ENCODE measurements at places on chromosomes 16 and 17. TPM values are rescaled to one million over a fixed set of nuclear protein-coding genes. Genes with fewer than 3 reads are reported as not detected.

GRCh38 chr17:77366558-77367245 is 225.9 kb downstream of the SEC14L1 start:
- H3K4me1 ChIP-seq: peaks cover 15% of the 10 kb centered on the region
- DNase-seq: peak; percentile 74
- H3K4me3 ChIP-seq: no peak overlapping the region
- no peaks in the 10 kb centered on the region for H3K27me3 ChIP-seq
- no peak overlapping the region for H3K27ac ChIP-seq

DNA sequence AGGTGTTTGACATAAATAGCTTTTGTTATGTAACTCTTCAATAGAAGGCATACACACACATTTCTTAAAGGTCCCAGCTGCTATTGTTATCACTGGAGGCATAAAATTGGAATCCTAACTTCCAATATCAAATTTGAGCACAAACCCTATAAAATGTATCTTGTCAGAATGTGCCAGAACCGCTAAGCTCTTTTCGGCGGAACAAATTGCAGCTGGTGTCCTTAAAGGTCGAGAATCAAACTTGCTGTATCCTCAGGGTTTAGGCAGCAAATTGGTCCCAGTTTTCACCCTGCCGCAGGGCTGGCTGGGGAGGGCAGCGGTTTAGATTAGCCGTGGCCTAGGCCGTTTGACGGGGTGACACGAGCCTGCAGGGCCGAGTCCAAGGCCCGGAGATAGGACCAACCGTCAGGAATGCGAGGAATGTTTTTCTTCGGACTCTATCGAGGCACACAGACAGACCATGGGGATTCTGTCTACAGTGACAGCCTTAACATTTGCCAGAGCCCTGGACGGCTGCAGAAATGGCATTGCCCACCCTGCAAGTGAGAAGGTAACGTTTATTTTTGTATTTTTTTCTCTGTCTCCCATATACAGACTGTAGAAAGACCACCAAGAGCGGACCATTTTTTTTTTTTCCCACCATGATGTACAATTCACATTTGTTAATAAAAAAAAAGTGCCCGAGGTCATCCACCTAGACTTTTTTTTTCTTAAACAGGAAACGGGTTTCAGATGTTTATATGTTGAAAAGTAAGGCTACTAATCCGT is 297.1 kb downstream of the IRF8 start:
- H3K4me3 ChIP-seq: no peak overlapping the region
- no peaks in the 10 kb centered on the region for H3K36me3 ChIP-seq
- peaks cover 56% of the 10 kb centered on the region for H3K4me1 ChIP-seq
- peak; percentile 95 for DNase-seq

GRCh38 chr16:74623839-74624235 is 16.9 kb upstream of the GLG1 start:
- H3K36me3 ChIP-seq: peaks cover 30% of the 10 kb centered on the region
- no peak for DNase-seq
- H3K27ac ChIP-seq: no peak overlapping the region
- H3K4me3 ChIP-seq: no peak overlapping the region

DNA sequence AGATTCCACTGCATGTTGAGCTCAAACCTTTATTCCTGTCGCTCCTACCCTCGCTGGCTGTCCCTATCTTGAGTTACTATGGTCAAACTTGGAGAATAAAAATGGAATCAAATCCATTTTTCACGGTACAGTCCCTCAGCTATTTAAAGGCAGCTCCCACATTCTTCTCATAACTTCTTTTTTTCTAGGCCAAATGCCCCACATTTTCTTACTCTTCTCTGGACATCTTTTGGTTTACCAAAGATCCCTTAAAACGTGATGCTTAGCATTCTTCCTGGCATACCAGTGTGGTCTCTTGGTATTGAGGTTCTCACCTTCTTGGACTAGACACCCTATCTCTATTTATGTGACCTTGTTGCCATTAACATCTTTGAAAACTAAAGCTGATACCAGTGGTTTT is 48.3 kb upstream of the MAF start:
- H3K36me3 ChIP-seq: no peaks in the 10 kb centered on the region
- peaks cover 3% of the 10 kb centered on the region for H3K4me1 ChIP-seq
- H3K4me3 ChIP-seq: no peak overlapping the region
- DNase-seq: no peak

GRCh38 chr17:3475251-3475685 is 529 bp upstream of the ASPA start:
- no peak overlapping the region for H3K27ac ChIP-seq
- no peaks in the 10 kb centered on the region for H3K4me1 ChIP-seq
- DNase-seq: no peak
- no peaks in the 10 kb centered on the region for H3K27me3 ChIP-seq
- H3K4me3 ChIP-seq: no peak overlapping the region

GRCh38 chr17:52106638-52107261 is 51.8 kb downstream of the CA10 start:
- no peaks in the 10 kb centered on the region for H3K4me1 ChIP-seq
- H3K36me3 ChIP-seq: no peaks in the 10 kb centered on the region
- H3K4me3 ChIP-seq: no peak overlapping the region
- H3K27ac ChIP-seq: no peak overlapping the region
- no peaks in the 10 kb centered on the region for H3K27me3 ChIP-seq
- peak; percentile 72 for DNase-seq

DNA sequence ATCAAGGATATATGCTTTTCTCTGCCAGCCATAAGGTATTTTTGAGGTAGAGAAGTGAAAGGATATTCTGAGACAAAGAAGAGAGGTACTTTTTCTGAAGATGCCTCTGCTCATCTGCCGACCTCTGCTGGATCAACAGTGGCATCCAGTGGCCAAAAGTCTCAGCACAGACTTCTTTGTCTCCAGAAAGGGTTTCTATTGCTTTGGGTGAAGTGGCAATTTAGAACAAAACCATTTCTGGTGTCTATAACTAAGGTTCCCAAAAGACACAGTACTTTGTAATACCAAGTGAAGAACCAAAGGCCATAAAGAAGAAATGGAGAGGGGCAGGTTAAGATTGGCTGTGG is 155.2 kb upstream of the C17orf78 start:
- H3K4me1 ChIP-seq: no peaks in the 10 kb centered on the region
- no peak overlapping the region for H3K4me3 ChIP-seq
- no peak overlapping the region for H3K27ac ChIP-seq

DNA sequence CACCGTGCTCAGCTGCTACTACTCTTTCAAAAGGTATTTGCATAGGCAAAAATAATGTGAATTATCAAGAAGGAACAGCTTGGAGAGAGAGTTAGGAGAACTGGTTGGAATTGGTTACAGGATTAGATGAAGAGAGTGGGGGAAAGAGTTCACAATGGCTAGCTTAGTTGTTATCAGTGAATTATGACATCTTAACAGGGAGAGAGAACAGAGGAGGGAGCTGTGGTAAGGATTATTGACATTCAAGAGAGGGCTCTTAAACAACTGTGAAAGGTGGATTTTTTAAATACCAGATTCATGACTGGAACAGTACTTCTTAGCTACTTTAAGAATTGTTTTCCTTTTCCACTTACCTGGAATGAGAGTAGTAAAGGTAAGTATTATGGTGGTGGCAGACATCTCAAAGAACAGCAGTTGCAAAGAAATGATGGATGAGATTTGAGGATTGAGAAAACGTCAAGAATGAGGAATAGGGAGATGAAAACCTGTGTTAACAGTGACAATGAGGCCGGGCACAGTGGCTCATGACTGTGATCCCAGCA is 43.9 kb upstream of the SLC5A11 start:
- no peak overlapping the region for H3K4me3 ChIP-seq
- DNase-seq: peak; percentile 49
- peak overlapping the region; percentile 77 for H3K27ac ChIP-seq
- peaks cover 88% of the 10 kb centered on the region for H3K36me3 ChIP-seq
- H3K4me1 ChIP-seq: peaks cover 9% of the 10 kb centered on the region

- H3K27me3 ChIP-seq: no peaks in the 10 kb centered on the region
- H3K36me3 ChIP-seq: peaks cover 12% of the 10 kb centered on the region
- peaks cover 11% of the 10 kb centered on the region for H3K4me1 ChIP-seq
- DNase-seq: no peak
- peak overlapping the region; percentile 36 for H3K27ac ChIP-seq
Measured at GRCh38 chr16:83814659-83814985, 6.8 kb downstream of the HSBP1 start.

GRCh38 chr16:85285681-85286065 is 173.4 kb upstream of the CIBAR2 start:
- H3K4me3 ChIP-seq: no peak overlapping the region
- H3K4me1 ChIP-seq: peaks cover 13% of the 10 kb centered on the region
- H3K36me3 ChIP-seq: no peaks in the 10 kb centered on the region
- H3K27me3 ChIP-seq: no peaks in the 10 kb centered on the region
- H3K27ac ChIP-seq: no peak overlapping the region

DNA sequence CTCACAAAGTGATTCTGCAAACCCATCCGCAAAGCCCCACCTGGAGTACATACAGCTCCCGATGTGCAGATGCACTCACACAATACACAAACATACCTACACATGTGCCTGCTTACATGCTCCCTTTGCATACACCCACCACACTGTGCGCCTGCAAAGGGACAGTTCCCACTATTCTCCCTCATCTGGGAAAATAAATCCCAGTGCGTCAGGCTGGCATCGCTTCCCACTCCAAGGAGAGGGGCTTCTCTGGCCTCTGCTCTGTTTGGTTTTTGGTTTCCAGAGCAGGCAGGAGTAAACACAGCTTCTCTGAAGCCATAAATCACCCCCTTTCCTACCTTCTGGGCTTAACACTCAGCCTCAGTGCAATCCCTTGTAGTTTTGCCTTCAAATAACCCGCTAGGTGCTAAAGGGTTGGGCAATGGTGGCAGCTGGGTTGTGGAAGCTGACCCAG is 14.7 kb downstream of the HOXB4 start:
- H3K27ac ChIP-seq: no peak overlapping the region
- no peak for DNase-seq
- no peak overlapping the region for H3K4me3 ChIP-seq
- H3K36me3 ChIP-seq: no peaks in the 10 kb centered on the region
- H3K27me3 ChIP-seq: peaks cover 100% of the 10 kb centered on the region

DNA sequence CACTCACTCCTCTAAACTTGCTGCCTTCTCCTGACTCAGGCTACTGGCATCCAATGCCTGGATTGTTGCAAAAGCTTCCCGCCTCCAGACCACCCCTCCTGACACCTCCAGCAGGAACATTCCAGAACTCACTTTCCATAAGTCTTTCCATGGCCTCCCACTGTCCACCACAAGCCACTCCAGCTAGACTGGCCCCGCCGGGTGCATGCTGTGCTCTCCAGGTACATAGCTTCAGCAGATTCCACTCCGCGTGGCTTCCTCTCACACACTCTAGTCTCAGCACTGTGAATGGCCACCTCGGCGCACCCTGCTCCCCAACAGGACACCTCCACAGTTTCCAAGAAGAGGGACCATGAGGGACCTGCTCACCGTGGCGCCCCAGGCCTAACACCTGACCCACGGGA is 25.9 kb upstream of the FAAP100 start:
- H3K36me3 ChIP-seq: peaks cover 11% of the 10 kb centered on the region
- DNase-seq: no peak
- no peak overlapping the region for H3K4me3 ChIP-seq
- H3K27ac ChIP-seq: peak overlapping the region; percentile 76
- no peaks in the 10 kb centered on the region for H3K27me3 ChIP-seq
- H3K4me1 ChIP-seq: peaks cover 26% of the 10 kb centered on the region

- H3K27me3 ChIP-seq: no peaks in the 10 kb centered on the region
- no peaks in the 10 kb centered on the region for H3K4me1 ChIP-seq
- peak; percentile 85 for DNase-seq
- peak overlapping the region; percentile 85 for H3K27ac ChIP-seq
Measured at GRCh38 chr16:28974007-28974436, 556 bp upstream of the SPNS1 start.

- H3K27me3 ChIP-seq: no peaks in the 10 kb centered on the region
- no peak overlapping the region for H3K27ac ChIP-seq
- no peak for DNase-seq
- no peak overlapping the region for H3K4me3 ChIP-seq
- H3K4me1 ChIP-seq: peaks cover 8% of the 10 kb centered on the region
Measured at GRCh38 chr17:81687770-81688541, 4.1 kb downstream of the HGS start.

- H3K27me3 ChIP-seq: no peaks in the 10 kb centered on the region
- H3K4me1 ChIP-seq: peaks cover 5% of the 10 kb centered on the region
- H3K27ac ChIP-seq: no peak overlapping the region
- H3K4me3 ChIP-seq: no peak overlapping the region
- no peaks in the 10 kb centered on the region for H3K36me3 ChIP-seq
Measured at GRCh38 chr17:51617986-51618385, 357.6 kb downstream of the UTP18 start.

DNA sequence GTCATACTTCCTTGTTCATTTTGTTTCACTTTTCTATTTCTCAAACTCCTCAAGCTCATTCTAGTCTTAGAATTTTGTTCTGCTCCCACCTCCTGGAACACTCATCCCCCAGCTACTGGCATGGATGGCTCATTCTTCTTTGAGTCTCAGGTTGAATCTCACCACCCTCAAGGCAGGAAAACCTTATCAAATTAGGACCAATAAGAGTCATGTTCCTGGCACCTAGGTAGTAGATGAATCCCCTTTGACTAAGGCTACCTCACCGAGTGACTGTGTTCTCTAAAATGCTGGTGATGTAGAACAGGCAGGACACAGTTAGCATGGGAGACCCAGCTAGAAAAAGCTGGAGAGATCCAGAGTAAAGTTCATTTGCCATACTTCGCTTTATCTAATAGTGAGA is 1050.8 kb upstream of the EEF2KMT start:
- H3K4me3 ChIP-seq: no peak overlapping the region
- no peaks in the 10 kb centered on the region for H3K36me3 ChIP-seq
- no peak for DNase-seq
- H3K27me3 ChIP-seq: no peaks in the 10 kb centered on the region
- H3K27ac ChIP-seq: no peak overlapping the region

GRCh38 chr17:10041287-10041612 is 136.2 kb upstream of the RCVRN start:
- DNase-seq: no peak
- H3K4me3 ChIP-seq: no peak overlapping the region
- H3K27ac ChIP-seq: no peak overlapping the region
- no peaks in the 10 kb centered on the region for H3K4me1 ChIP-seq
- no peaks in the 10 kb centered on the region for H3K27me3 ChIP-seq

GRCh38 chr16:13936596-13937081 is 16.7 kb downstream of the ERCC4 start:
- H3K27me3 ChIP-seq: no peaks in the 10 kb centered on the region
- peaks cover 46% of the 10 kb centered on the region for H3K36me3 ChIP-seq
- H3K4me3 ChIP-seq: no peak overlapping the region
- peak; percentile 84 for DNase-seq

GRCh38 chr16:85929259-85929721 is 30.3 kb downstream of the IRF8 start:
- no peak overlapping the region for H3K27ac ChIP-seq
- no peak for DNase-seq

PSMD11 gene
- 143 TPM for polyA plus RNA-seq

KRT36 gene
- not detected for polyA plus RNA-seq

ZNF75A gene
- polyA plus RNA-seq: 44.1 TPM

LRRC3C gene
- not detected for polyA plus RNA-seq

ATP2C2 gene
- 0.79 TPM for polyA plus RNA-seq

EPX gene
- not detected for polyA plus RNA-seq

TBC1D28 gene
- not detected for polyA plus RNA-seq

ABCA6 gene
- polyA plus RNA-seq: not detected

METRNL gene
- 40.5 TPM for polyA plus RNA-seq

RASL10B gene
- polyA plus RNA-seq: 94.4 TPM

KCNH6 gene
- not detected for polyA plus RNA-seq

SLC25A19 gene
- polyA plus RNA-seq: 17.7 TPM

All from cardiac muscle cell (in vitro differentiated cells and primary cell).